ENCODE measurements at places on chromosomes 2 and 18.

DNA sequence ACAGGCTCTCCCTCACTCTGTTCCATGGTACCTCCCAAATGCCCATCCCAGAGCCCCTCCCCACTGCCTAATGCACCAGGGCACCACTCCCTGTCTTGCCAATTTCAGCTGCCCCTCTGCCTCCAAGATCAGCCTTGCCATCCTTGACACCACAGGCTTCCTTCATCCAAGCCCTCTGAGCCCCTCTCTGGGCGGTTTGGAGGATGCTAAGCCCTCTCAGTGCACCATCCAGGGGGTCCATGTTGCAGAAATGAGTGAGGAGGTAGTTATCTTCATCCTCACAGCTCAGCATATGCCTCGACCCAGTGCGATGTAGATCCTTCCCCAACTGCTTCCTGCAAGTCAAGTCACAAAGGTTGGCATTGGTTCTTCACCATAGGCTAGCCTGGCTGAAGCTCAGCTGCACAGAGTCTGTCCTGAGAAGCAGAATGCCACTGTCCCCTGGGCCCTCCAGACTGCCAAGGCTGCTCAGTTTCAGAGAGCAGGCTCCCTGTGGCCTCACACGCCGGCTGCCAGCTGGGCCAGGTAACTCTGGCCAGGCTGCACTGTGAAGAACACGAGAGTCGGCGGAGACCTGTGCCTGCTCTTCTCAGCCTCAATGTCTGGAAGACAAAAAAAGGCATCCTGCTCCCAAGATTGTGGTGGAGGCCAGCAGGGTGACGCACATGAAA is 9.9 kb upstream of the MAP3K2 start:
- no peak for DNase-seq

GRCh38 chr2:241836292-241836691 is 22.4 kb downstream of the PDCD1 start:
- no peak for DNase-seq

- no peak for DNase-seq
These were observed 96.4 kb downstream of the CYRIA start for GRCh38 chr2:16568998-16569784.

- no peak for DNase-seq
These were observed 15.3 kb upstream of the TXNDC2 start for GRCh38 chr18:9870431-9871008.

GRCh38 chr2:45845566-45845965 is 194.1 kb downstream of the PRKCE start:
- DNase-seq = no peak

Data from suppressor macrophage treated with lipopolysaccharide for 4 hours (primary cell).